Cardiac septum (tissue), 1 donor: ENCODE measurements at places on chromosomes 6 and 20. TPM values are rescaled to one million over a fixed set of nuclear protein-coding genes. Genes with fewer than 3 reads are reported as not detected.

Gene CCHCR1
- total RNA-seq, result 11.1 TPM

Gene PBOV1
- not detected for total RNA-seq

Gene PRL
- total RNA-seq, result not detected

Gene TRMT11
- total RNA-seq, result 13.3 TPM

Gene NKX2-2
- total RNA-seq, result 0.11 TPM

Gene HLA-DMB
- total RNA-seq, result 7.9 TPM

Gene ULBP2
- total RNA-seq, result 1.1 TPM

Gene TCF15
- total RNA-seq, result 4.8 TPM

Gene SLC22A1
- total RNA-seq, result not detected

Gene NKAPL
- total RNA-seq, result 6.6 TPM

Gene SLC22A23
- total RNA-seq, result 3.2 TPM

Gene NHSL1
- 88.2 TPM for total RNA-seq

Gene REM1
- total RNA-seq, result 2.1 TPM

Gene PI3
- total RNA-seq, result 0.62 TPM

Gene SLC22A16
- not detected for total RNA-seq

Gene ZC2HC1B
- not detected for total RNA-seq

Gene TPBG
- total RNA-seq, result 4.9 TPM

DNA sequence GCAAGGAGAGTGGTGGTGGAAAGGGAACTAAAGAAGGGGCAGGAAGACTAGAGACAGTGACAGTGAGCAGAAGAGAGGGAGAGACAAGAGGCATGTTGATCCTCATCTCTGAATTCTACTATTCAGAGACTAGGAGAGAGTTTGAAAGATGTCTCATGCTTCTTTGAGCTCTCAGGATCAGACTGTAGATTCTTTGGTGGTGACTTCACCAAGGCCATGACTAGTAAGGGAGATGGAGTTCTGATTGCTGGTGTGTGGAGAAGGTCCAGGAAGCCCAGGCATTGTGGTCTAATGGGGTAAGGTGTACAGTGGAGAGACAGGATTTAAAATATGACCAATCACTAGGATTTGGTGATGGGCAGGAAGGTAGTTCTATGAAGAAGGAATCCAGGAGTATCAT, 713 bp downstream of the WFDC9 start:
- no peak for DNase-seq

DNA sequence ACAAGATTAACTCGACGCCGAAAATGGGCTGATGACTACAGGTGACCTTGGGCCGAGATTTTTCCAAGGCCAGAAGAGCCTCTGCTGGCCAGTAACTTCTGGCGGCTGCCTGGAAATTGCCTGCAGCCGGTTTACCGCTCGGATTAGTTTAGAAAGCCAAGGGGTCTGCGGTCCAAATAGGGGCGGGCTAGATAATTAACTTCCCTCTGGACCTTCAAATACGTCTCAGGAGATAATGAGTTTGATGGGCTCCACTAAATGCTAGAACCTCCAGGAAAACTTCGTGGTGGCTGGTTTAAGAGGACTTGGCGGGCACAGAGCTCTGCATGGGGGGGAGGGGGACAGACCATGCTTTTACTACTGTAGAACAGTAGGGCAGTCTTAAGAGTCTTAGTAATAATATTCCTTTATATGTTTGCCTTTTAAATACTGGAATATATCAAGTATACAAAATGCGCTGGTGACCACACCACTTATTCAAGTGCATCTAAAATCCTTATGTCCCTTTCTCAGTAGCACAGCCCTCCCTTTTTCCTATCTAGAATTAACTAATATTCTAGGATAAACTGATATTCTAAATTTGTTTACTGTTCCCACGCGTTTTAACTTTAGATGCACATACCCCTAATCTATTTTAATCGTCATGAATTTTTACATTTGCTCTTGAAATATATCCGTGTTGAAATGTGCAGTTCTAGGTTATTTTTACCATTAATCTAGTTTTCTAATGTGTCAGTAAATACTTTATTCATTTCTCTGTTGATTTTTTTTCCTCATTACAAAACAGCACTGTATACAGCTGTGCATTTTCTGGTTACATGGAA, 107.5 kb upstream of the PRSS16 start:
- DNase-seq, result no peak

GRCh38 chr6:145875496-145876211, 61.1 kb upstream of the FBXO30 start:
- no peak for DNase-seq

GRCh38 chr6:32178547-32179440, 589 bp downstream of the RNF5 start:
- DNase-seq, result no peak

DNA sequence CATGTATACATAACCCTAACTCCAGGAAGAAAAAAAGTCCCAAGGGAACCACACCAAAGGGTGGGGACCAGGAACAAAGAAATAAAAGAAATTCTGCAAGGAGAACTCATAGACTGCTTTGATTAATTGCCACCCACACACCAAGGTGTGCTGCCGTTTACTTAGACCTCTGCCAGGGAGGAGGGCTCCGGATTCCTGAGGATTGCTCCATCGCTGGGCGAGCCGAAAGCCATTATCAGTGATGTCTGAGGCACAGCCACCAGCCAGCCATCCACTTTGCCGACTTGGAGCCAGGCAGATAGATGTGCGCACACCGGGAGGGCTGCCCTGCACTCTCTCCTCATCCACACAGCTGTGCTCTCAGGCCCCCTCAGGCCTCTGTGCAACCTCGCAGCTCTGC, 272.7 kb upstream of the FOXQ1 start:
- DNase-seq, result peak; percentile 55

- no peak for DNase-seq
Measured at GRCh38 chr6:10540073-10540746, 19.1 kb downstream of the GCNT2 start.

- no peak for DNase-seq
Measured at GRCh38 chr6:108968325-108969316, 120.4 kb downstream of the ARMC2 start.

- DNase-seq, result no peak
Measured at GRCh38 chr20:5374171-5374570, 57.4 kb upstream of the PROKR2 start.

DNA sequence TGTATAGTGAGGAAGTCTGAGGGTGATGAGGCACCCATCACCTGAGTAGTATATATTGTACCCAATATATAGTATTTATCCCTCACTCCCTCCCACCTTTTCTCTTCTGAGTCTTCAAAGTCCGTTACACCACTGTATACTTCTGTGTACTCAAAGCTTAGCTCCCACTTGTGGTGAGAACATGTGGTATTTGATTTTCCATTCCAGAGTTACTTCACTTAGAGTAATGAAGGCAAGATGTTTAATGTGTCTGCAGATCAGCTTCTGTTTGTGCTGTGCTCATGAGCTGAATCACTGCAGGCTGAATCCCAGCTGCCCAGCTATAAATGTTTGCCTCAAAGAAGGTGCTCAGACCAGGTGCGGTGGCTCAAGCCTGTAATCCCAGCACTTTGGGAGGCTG, 139.3 kb upstream of the FOXA2 start:
- DNase-seq, result no peak

DNA sequence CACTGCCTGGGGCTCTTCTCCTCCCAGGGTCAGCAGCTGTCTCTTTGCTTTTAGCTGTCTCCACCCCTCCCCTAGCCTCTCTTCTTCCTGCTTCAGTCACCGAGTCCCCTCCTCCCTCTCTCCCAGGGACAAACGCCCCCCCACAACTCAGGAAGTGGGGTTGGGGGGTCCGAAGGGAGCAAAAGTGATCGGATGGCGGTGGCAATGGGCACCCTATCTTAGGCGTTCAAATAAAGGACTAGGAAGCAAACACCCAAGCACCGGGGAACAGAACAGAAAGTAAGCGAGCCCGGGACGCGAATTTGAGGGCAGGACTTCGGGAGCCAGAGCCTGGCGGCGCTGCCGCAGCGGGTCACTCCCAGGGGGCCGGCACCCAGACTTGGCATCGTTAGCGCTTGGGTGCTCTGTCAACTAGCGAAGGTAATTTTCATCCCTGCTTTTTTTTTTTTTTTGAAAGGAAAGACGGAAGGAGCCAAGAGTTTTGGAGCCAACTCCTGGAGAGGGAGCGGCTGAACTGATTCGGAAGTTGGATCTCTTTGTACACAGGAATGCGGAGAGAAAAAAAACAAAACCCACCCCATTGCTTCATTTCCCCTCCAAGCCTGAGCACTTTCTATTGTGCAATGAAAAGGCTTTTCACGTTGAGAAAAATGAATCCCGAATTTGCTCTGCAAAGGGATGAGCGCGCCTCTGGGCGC, 815 bp upstream of the ITPR3 start:
- no peak for DNase-seq

- DNase-seq, result no peak
Measured at GRCh38 chr6:90004511-90004910, 110.2 kb downstream of the GJA10 start.

GRCh38 chr6:52537001-52537753, 39.7 kb downstream of the TRAM2 start:
- no peak for DNase-seq

DNA sequence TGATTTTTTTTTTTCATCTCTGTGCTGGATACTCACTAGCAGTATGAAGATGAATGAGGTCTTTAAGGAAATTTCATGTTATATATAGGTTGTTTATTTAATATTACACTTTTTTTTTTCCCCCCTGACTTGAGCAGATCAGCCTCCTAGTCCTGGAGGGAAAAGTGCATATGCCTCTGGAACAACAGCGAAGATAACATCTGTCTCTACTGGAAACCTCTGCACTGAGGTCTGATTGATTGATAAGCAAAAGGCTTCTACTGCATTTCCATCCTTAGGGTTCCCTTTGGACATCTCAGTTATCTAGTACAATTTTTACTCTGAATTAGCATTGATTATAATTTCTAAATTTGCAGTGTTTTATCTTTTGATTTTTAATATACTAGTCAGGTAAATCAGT, 49.8 kb upstream of the KIF25 start:
- no peak for DNase-seq

- peak; percentile 53 for DNase-seq
Measured at GRCh38 chr20:3193806-3194616, 10.5 kb downstream of the DDRGK1 start.

DNA sequence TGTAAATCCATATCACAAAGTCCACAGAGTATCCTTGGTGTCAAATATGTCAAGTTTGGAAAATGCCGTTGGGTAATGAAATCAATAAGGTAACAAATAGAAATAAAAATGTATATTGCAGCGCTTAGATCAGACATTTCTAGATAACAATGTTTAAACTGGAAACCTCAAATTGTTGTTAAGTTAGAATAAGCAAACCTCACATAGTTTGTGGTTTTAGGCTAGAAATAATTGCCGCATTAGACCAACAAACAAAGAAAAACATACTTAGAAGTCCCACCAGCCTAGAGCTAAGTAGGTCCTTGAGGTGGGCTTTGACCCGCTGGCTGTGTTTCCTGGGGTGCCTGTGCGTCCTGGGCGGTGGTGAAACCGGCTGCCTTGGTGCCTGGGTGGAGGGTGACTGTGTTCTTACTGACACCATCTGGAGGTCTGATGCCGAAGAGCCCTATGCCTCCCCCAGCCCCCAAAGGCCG, 71.4 kb downstream of the DACT2 start:
- no peak for DNase-seq

- no peak for DNase-seq
Measured at GRCh38 chr6:158879180-158879579, 60.0 kb upstream of the EZR start.

GRCh38 chr20:1197801-1198200, 5.5 kb upstream of the C20orf202 start:
- no peak for DNase-seq

DNA sequence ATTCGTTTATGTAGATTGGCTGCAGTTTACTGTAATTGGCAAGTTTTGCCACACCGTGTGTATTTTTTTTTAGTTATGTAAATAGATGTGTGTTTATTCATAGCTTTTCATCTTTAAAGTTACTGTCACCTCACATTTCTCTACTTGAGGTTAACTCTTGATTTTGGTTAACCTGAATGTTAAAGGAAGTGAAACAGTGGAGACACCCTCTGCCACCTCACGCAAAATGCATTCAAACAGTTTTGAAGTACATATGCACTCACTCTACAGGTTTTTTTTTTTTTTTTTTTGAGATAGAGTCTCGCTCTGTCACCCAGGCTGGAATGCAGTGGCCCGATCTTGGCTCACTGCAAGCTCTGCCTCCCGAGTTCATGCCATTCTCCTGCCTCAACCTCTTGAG, 17.7 kb downstream of the OR2A4 start:
- DNase-seq, result no peak

GRCh38 chr20:37353285-37353849, 7.4 kb downstream of the SRC start:
- no peak for DNase-seq

DNA sequence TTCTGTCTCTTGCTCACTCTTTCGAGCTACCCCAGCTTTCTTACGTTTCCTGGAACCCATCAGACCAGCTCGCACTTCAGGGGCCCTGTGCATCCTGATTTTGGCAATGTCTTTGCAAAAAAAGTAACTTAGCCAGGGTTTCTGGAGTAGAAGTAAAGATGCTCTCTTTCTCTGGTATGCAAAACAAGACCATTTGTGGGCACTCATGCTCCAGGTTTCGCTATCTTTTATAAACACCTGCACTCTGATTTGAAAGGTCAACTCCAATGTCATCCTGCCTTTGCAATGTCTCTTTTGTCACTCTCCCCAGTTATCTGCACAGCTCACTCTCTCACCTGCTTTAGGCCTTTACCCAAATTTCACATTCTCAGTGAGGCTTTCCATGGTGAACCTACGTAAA, 869.1 kb downstream of the QKI start:
- DNase-seq, result no peak

DNA sequence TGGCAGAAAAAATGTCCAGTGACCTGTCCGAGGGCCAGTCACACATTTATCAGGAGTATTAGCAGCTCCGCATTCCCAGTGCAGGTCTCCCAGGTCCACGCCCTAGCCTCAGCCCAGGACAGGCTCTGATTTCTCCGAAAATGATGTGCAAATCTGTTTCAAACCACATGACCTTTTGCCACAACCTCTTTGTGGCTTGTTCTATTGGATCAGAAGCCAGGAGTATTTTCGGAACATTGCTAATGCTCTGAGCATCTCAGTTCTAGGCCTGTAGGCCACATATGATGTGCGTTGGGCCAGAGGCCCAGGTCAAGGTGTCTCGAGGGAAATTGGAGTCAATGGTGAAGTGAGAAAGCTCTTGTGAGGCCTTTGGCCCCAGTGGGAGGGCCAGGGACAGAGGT, 40.4 kb downstream of the SNX5 start:
- DNase-seq, result no peak

- DNase-seq, result no peak
Measured at GRCh38 chr20:46362921-46363867, 43.2 kb downstream of the ELMO2 start.

- no peak for DNase-seq
Measured at GRCh38 chr6:40916845-40917244, 122.2 kb downstream of the UNC5CL start.

GRCh38 chr6:107185391-107185970, 70.2 kb upstream of the BEND3 start:
- DNase-seq, result no peak

GRCh38 chr6:135086414-135086764, 31.8 kb upstream of the HBS1L start:
- no peak for DNase-seq

DNA sequence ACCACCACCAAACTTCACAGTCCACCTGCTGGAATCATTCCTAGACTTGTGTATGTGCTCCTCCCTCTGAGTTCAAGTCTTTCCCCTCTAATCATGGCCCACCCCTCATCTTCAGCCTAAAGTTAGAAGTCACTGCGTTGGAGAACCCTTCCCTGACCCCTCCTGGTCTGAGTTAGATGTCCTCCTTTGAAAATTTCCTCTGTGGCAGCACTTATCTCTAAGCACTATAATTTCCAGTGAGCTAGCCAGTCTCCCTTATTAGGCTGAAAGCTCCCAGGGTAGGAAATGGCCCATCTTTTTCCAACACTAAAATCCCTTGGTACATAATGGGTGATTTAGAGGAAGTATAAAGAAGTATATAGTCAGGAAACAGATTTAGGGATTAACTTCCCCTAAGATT, 63.2 kb downstream of the SESN1 start:
- no peak for DNase-seq
